ENCODE measurements at places on chromosomes 16 and 17.

GRCh38 chr17:48933035-48933434 is 11.6 kb downstream of the SNF8 start:
- no peak for DNase-seq

DNA sequence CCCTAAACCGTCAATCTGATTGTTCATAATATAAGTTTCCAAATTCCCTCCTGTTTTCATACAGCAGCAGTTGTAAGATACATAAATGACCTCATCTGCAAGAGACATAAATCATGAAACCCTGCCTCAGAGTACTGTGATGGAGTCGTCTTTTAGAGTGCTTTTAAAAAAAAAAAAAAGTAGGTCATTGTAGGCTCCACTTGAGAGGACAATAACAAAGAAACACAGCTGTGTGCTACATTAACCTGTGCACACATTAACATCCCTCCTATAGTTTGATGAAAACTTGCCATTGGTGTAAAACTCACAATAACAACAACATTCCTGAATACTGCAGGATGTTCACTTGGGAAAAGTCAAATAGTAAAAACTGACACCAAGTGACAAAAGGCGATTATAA is 56.5 kb downstream of the XPO6 start:
- no peak for DNase-seq

GRCh38 chr16:24507959-24508480 is 31.3 kb upstream of the RBBP6 start:
- no peak for DNase-seq

- no peak for DNase-seq
Measured at GRCh38 chr16:88939245-88939971, 37.6 kb downstream of the CBFA2T3 start.

DNA sequence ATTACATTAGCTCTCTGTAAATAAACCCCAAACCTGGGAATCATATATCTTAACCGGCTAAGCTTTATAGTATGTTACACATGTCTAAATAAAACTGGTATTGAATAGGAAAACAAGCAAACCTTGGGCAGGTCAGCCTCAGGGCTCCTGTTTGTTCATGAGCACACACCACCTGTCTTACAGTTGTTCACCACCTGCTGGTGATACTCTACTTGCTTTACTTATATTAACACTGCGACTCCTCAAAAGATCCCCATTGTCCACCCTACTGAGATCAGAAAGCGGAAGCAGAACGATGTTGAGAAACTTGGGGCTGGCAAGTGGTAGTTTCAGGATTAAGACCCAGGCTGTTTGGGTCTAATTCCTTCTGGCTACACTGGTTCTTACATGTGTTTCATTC is 16.4 kb downstream of the CDH13 start:
- DNase-seq: no peak

GRCh38 chr16:28863929-28864793 is 518 bp downstream of the SH2B1 start:
- peak; percentile 27 for DNase-seq

DNA sequence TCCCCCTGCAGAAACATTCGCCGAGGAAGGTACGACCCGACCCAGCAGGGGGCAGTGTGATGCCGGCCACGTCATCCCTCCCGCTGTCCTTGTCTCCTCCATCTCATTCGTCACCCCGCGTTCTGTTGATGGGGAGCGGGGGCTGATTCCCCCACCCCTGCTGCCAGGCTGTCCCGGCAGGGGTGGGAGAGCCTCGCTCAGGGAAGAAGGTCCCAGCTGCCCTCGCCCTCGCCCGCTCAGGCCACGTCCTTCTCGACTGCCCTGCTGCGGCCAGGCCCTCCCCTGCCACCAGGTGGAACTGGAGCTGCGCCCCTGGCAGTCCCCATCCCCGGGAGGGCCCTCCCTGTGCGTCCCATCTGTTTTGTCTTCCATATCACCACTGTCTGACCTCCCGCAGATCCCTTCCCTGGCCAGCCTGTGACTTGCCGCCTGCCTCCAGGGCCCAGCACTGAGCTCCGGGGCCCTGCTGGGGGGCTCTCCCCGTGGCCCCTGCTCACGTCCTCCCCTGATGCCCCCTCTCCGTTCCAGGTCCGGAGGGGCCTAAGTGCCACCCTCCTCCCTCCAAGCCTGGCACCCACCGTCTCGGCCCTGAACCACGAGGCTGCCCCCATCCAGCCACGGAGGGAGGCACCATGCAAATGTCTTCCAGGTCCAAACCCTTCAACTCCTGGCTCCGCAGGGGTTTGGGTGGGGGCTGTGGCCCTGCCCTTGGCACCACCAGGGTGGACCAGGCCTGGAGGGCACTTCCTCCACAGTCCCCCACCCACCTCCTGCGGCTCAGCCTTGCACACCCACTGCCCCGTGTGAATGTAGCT is 20.6 kb downstream of the ADAM11 start:
- DNase-seq: peak; percentile 64

GRCh38 chr16:3112058-3112880 is at the start of gene ZNF205:
Gene ZNF205, plus strand, starts transcription at chr16:3112586. Its CDS starts 845 bp downstream, at chr16:3113431.
- DNase-seq: peak; percentile 67
